ENCODE measurements at places on chromosomes 16 and 17.

- no peak for DNase-seq
Measured at GRCh38 chr16:8568231-8568617, 22.1 kb downstream of the TMEM114 start.

DNA sequence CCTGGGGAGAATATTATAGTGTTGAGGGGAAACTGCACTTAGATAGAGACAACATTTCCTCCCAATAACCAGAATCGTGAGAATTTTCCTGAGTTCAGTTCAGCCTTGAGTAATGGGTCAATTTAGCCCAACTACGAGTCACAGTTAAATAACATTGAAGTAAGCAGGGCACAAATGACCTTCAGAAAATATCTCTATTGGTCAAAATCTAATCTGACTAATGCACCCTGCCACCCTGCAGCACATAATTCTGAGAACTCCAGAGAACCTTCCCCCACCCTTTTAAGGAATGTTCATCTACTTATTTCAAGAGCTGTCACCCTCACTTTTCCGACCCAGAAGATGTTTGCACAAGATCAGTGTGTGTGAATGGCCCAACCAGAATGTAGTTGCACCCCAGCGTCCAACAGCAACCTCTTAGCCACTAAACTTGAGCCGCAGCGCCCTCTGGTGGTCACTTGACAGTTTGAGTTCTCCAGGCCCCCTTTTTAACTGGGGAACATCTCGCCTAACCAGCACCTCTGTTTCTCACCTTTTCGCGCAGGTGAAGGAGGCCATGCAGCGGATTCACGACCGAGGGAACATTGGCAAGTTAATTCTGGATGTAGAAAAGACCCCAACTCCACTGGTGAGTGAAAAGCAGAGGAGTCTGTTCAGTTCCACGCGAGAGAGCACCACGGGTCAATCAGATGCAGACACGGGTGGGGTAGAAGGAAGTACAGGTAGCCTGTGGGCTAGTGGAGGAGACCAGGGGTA lies 50.9 kb upstream of the CLEC3A start:
- DNase-seq: peak; percentile 96

- no peak for DNase-seq
Measured at GRCh38 chr16:16982614-16983013, 488.1 kb downstream of the XYLT1 start.

DNA sequence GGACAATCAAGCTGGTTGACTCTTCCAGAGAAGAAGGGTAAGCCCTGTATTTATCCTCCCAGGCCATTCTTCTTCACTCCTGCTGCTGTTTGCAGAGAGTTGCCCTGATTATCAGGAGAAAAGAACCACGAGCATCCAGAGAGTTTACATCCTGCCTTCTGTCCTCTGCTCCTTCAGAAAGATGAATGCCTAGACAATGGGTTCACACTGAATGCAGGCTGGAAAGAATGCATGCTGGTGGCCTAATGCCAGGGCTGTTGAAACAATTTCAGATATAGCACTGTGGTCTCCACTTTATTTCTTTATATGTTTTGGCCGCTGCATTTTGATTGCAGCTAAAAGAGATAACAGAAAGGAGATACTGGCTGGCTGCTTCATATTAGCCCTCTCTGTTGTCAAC lies 21.2 kb upstream of the HAS3 start:
- DNase-seq: no peak

GRCh38 chr16:30875871-30876801 lies 17.7 kb downstream of the BCL7C start:
- DNase-seq: peak; percentile 33

DNA sequence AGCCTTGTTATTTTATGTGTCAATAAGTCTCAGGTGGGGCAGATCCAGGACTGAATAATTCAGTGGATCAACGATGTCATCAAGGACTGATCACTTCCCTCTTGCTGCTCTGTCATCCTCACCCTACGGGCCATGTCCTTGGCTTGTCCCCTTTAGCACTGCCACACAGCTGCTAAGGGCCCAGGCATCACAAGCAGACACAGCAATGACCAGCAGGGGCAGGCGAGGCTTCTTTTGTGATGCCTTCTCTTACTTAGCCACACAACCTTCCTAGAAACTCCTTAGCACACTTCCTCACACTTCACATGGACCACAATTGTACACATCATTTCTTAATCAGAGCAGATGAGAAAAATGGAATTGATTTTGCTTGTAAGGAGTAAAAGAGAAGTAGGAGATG lies 356.3 kb upstream of the SOX9 start:
- peak; percentile 76 for DNase-seq

DNA sequence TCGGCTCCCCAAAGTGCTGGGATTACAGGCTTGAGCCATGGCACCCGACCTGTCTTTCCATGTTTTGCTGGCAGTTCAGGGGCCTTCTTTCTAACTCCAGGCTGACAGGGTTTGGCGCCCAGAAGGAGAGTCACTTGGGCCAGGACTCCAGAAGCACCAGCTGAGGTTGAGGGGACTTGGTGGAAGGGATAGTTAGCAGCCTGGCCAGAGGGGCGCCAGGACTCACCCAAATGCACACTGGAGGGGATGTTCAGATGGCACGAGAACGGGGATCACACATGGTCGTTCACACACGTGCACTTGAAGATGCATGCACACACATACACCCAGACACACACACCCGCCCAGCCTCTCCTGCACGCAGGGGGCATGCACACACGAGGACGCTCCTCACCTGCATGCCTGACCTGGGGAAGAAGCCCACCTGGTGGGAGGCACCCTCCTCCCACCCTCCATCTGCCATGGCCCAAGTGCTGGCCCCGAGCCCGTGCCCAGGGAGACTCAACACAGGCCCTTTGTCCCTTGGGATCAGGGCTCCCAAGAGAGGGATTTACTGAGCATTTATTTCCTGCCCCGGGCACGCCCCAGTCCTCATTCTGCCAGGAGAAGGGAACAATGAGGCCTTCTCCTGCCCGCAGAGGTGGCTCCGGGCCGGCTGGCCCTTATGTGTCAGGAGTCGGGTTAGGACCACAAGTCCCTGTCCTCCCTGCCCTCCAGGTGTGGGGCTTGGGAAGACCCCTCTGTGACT lies 2.3 kb upstream of the PRSS21 start:
- DNase-seq: no peak

- peak; percentile 60 for DNase-seq
Measured at GRCh38 chr17:57927048-57927723, 28.0 kb downstream of the CUEDC1 start.

- no peak for DNase-seq
Measured at GRCh38 chr17:72872396-72872795, 220.1 kb downstream of the SLC39A11 start.

- DNase-seq: no peak
Measured at GRCh38 chr17:41537614-41537954, 9.5 kb upstream of the KRT19 start.

GRCh38 chr16:87707097-87707496 lies 58.7 kb downstream of the KLHDC4 start:
- DNase-seq: peak; percentile 63

GRCh38 chr16:3781421-3781820 lies 64.1 kb upstream of the TRAP1 start:
- no peak for DNase-seq

- DNase-seq: no peak
Measured at GRCh38 chr17:65552214-65552613, 9.2 kb downstream of the AXIN2 start.

DNA sequence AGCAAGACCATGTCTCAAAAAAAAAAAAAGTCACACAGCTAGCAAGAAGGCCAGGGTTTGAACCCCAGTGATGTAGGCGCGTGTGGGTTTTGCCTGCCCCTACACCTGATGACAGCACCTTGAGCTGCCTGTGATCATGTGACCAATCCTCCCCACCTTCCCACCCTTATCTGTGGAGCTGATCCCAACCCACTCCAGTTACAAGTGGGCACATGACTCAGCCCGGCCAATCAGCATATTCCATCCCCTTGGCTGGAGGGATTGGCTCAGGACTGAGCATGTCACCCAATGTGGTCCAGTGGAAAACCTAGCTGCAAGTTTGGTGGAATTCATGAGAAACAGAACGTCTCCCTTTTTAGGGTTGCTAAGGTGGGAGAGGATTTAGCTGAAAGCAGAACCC lies 6.6 kb downstream of the TMEM114 start:
- peak; percentile 53 for DNase-seq

- DNase-seq: peak; percentile 63
Measured at GRCh38 chr16:72961863-72962262, 86.1 kb downstream of the ZFHX3 start.

DNA sequence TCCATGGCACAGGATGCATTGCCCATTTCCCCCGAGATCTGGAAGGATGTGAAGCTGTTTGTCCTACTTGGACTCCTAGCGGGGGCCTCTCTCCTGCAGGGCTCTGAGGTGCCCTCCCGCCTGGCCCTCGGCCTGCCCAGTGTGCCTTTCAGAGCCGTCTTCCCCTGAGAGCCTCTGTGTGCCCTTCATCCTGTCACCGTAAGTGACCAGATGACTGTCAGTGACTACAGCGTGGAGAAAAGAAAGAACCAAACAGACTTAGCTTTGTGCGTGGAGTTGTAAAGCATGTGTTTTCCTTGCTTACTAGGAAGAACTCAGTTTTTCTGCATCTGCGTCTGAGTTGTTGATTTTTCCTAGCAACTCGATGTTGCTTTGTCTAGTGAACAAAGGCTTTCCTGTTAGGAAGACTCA lies 56.1 kb downstream of the BANP start:
- DNase-seq: no peak

DNA sequence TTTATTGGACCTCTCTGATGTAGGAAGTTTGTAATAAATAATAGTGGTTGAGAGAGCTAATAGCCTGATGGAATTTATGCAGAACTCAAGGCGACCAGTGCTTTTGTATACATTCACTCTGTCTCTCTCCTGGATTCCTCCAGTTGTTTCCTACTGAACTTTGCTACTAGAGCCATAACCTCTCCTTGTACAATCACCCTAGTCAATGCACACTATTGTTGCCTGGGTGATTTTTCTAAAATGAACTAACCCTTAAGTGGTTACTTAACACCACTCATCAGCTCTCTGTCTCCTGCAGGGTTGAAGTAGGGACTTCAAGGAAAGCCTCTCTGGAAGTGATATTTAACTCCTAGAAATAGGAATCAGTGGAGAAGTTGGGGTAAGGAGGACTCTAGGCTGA lies 9.7 kb downstream of the PHKB start:
- no peak for DNase-seq
